ENCODE measurements at places on chromosomes 1 and 21.
A peak's percentile ranks its signal among the peaks of the same experiment; 100 is the strongest.

DNA sequence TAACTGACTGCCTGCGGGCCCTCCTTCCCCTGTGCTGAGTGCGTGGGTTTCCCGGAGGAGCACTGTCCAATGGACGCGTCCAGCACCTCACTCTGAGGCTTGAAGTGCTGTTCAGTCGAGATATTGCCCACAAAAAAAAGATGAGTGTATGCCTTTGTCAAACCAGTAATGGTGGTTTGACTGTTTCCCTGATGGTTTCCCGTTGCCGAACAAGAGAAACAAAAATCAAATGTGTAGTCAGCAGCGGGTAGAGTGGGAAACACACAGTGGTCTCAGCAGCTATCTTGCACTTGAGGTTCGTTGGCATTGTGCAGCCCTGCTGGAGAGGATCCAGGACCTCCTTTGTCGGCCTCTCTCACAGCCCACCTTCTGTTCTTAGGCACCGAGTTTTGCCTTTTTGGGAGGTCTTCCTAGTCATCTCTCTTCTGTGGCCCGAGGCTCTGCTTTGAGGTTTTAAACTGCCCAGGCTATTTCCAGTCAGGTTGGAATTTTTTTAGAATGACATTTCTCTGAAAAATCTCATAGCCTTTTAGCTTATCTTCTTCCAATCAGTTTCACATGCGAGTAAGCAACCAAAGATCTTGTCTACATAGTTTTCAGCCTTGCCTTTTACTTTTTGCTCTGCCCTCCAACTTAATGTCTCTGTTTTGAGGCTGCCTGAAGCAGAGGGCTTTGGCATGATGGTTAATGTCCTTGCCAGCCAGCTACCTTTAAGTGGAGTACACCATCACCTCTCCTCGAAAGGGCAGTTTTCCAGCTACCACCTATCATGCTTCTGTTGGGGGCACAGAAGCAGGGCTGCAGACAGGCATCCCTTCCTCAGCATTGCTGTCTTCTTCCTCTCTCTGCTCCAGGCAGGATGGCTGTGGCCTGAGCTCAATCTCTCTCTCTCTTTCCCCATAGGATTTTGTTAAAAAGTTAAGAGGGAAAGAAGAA is 132.3 kb downstream of the URB2 start:
- peak; percentile 73 for DNase-seq

- peak; percentile 10 for DNase-seq
These were observed 53.9 kb upstream of the SAMD13 start for GRCh38 chr1:84247425-84248220.

- peak; percentile 3 for DNase-seq
These were observed 13.3 kb downstream of the RSPO1 start for GRCh38 chr1:37621326-37621870.

GRCh38 chr1:46667782-46668760 is at the start of gene ATPAF1:
ATPAF1 (minus strand) TSS chr1:46668364; CDS start chr1:46668322, 42 bp downstream.
- peak; percentile 73 for DNase-seq

DNA sequence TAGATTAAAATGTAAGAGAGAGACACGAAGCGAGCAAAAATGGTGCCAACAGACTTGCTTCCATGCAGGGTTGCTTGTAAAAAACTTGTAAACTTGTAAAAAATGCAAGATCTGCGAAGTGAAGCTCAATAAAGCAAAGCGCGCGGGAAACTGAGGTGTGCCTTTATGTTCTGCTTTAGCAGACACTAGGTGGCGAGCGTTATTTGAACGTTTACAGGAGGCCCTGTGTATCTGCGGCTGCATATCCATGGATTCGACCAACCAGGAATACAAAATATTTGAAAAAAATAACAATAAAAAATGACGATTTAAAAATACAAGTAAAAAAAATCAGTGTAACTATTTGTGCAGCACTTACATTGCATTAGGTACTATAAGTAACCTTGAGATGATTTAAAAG is 1.5 kb downstream of the UBE2G2 start:
- DNase-seq, result peak; percentile 53

- peak; percentile 21 for DNase-seq
These were observed 5.2 kb downstream of the RCSD1 start for GRCh38 chr1:167635156-167635648.

GRCh38 chr1:99525331-99525730 is 120.6 kb upstream of the PALMD start:
- no peak for DNase-seq

DNA sequence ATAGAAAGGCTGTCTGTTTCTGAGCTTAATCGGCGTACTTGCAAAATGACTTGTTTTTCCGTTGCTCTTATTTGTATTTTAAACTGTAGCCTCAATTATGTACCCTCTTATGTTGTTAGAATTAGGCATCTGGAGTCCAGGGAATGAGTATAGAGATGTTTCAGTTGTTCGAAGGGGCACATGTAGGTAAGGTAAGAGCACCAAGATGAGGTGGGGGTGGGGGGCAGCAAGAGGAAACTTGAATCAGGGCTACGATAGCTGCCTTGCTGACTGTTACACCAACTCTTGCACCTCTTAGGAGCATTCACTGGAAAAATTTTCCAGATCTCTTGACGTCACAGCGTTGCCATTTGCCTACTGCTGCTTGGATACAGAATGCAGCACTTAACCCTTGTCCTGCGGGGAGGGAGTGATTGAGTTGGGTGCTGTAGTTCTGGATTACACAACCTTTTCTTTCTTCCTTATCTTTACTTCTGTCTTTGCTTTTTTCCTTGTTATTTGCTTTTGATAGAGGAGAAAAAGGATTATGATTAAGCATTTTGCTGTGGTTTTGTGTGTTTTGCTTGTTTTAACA is 3.2 kb downstream of the ATP1B1 start:
- DNase-seq, result peak; percentile 76

DNA sequence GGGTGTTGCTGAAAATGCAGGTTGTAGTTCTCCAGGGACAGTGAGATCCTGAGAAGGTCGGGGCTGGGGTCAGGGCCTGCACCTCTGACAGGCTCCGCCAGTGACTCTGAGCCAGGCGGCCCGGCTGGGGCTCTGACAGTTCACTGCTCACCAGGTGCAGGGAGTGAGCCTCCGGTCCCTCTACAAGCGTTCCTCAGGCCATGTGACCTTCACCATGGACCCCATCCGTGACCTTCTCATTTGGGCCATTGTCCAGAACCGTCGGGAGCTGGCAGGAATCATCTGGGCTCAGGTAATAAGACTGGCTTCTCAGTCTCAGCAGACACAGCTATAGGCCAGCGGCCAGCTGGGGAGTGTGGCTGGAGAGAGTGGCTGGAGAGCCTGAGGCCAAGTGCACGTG is 41.8 kb downstream of the TRPM2 start:
- DNase-seq, result no peak

Measured in fibroblast of upper back skin (primary cell).